ENCODE measurements at places on chromosomes 3 and 15.

DNA sequence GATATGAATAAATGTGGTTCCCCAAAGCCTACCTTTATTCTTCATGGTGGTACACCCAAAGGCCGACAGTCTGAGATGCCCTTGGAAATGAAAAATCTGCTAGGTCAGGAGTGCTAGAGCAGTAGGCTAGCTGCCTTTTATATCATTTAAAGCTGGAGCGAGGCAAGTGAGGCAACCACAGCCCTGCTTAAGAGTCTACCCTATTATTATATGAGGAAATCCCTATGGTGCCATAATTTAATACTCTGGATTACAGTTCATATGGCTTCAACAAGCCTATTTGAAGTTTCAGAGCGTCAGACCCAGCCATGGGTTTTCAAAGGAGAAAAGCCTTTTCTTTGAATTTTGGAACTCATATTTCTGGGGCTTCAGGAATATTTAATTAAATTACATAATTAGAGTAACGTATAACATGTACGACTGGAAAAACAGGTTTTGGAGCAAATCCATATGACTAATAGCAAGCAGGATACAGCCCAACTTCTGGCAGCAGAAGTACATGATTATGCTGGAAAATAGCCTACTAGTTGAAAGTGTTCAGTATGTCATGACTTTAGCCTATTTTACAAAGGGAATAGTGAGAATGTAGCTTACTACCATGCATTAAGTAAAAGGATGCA, 18.0 kb upstream of the SLTM start:
- DNase-seq, result no peak

DNA sequence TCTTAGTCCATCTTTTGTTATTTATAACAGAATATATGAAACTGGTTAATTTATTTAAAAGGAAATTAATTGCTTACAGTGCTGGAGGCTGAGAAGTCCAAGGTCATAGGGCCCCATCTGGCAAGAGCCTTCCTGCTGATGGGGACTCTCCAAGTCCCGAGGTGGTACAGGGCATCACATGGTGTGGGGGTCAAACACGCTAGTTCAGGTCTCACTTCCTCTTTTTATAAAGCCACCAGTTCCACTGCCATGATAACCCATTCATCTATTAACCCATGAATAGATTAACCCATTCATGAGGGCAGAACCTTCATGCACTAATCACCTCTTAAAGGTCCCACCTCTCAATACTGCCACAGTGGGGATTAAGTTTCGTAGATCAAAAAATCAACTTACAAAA, 659.3 kb downstream of the NAALADL2 start:
- no peak for DNase-seq

- DNase-seq, result no peak
Observed at GRCh38 chr15:58433597-58434333, 2.0 kb downstream of the LIPC start.

GRCh38 chr3:45841420-45841756, 531 bp downstream of the LZTFL1 start:
- no peak for DNase-seq

GRCh38 chr3:12392101-12392878, 92.0 kb upstream of the TSEN2 start:
- no peak for DNase-seq

- DNase-seq, result no peak
Observed at GRCh38 chr15:92614301-92614700, 41.3 kb downstream of the FAM174B start.

- no peak for DNase-seq
Observed at GRCh38 chr3:183375337-183375736, 53.1 kb downstream of the MCF2L2 start.

- DNase-seq, result no peak
Observed at GRCh38 chr3:103992469-103992868, 1374.2 kb upstream of the ALCAM start.
